NCI-H226 (cell line): ENCODE measurements at places on chromosomes 6 and 20.

- DNase-seq: no peak
Observed at GRCh38 chr20:51460569-51461265, 81.8 kb downstream of the NFATC2 start.

- no peak for DNase-seq
Observed at GRCh38 chr6:143838395-143838794, 4.7 kb upstream of the LTV1 start.

DNA sequence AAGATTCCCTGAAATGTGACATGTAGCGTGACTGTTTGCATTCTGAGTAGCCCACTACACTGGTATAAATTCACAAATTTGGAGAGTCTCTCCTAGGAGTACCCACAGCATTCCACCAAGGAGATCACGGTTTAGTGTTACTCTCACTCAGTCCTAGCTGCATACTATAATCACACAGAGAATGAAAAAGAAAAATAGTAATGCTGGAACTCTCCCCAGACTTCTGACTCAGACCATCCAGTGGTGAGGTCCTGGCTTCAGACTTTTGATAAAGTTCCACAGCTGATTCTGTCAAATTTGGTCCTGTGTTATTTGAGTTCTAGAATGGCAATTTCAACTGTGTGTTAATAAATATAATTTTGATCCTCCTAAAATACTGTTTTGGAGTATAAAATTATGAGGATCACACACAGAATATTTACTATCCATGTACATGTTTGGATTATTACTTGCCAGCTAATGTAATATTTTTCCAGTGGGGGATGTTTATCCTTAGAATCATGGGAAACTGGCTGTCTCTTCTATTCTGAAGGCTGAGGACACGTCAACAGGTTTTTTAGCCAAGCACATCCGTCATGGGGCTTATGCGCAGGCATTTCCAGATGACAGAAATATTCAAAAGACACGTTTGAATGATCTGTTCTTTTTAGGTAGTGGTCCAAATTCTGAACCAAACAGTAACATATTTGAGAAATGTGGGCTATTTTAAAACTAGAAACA, 5.1 kb upstream of the KIAA0408 start:
- peak; percentile 70 for DNase-seq

DNA sequence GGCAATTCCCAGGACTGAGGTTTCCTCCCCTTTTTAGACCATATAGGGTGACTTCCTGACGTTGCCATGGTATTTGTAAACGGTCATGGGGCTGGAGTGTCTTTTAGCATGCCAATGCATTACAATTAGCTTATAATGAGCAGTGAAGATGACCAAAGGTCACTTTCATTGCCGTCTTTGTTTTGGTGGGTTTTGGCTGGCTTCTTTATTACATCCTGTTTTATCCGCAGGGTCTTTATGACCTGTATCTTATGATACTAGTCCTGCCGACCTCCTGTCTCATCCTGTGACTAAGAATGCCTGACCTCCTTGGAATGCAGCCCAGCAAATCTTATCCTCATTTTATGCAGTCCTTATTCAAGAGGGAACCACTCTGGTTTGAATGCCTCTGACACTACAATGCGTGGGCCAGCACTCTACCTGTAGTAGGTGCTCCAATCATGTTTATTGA, 190.1 kb downstream of the KCNQ5 start:
- peak; percentile 69 for DNase-seq

- no peak for DNase-seq
Observed at GRCh38 chr6:75012018-75012417, 193.8 kb downstream of the COL12A1 start.

- DNase-seq: peak; percentile 9
Observed at GRCh38 chr6:80789912-80790570, 683.6 kb downstream of the BCKDHB start.

GRCh38 chr6:149492798-149493343, 8.1 kb upstream of the ZC3H12D start:
- no peak for DNase-seq

GRCh38 chr20:32368925-32369324, 10.8 kb downstream of the ASXL1 start:
- DNase-seq: peak; percentile 33

GRCh38 chr6:17584241-17584803, 15.8 kb upstream of the FAM8A1 start:
- peak; percentile 48 for DNase-seq

DNA sequence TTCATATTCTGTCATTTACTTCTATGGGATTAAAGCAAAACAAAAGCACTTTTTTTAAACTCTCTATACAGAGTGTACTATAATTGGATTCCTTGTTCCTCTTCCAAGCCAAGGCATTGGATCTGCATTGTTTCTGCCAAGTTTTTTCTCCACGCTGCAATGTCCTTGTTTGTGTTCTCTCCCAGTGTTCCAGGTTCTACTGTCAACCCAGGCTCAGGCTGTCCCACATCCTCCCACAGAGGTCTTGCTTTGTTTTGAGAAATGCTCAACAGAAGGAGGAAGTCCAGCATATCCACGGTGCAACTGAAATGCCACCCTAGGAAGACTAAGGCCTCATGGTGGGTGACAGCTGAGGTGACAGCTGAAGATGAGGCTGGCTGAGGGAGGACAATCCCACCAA, 287.1 kb upstream of the PRDM1 start:
- DNase-seq: no peak

- DNase-seq: no peak
Observed at GRCh38 chr6:3722785-3723184, 28.7 kb downstream of the PXDC1 start.

GRCh38 chr6:52341561-52342260, 20.2 kb upstream of the PAQR8 start:
- DNase-seq: no peak

GRCh38 chr6:166025149-166025898, 142.3 kb downstream of the TBXT start:
- DNase-seq: peak; percentile 88

- DNase-seq: no peak
Observed at GRCh38 chr6:39188571-39188970, 40.7 kb downstream of the KCNK5 start.

- DNase-seq: no peak
Observed at GRCh38 chr6:139355172-139355571, 19.3 kb downstream of the CITED2 start.

DNA sequence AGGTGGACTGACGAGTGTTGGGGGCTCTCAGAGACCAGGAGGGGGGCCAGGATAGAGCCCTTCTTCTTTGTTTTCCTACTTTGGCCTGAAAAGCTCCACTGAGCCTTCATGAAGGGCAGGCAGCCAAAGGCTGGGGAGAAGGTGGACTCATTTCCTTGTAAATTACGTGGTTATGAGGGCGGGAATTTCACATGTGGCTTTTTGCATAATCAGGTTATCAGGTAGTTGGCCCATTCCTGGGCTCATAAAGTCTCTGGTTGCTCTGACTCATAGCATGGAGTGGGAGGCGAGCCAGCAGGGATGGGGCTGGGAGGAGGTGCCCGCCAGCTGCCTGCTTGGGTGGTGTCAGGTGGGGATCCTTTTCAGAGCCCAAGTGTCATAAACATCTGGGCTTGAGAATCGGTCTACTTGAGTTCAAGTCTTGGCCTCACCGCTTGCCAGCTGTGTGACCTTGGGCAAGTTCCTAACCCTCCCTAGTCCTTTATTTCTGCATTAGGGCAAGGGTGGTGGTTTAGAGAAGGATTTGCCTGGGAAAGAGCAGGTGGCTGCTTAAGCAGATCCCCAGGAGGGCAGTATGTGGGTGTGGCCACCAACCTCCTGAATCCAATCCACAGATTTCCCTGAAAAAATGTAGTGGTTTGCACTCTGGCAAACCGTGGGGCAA, 26.5 kb upstream of the RNF24 start:
- peak; percentile 92 for DNase-seq

DNA sequence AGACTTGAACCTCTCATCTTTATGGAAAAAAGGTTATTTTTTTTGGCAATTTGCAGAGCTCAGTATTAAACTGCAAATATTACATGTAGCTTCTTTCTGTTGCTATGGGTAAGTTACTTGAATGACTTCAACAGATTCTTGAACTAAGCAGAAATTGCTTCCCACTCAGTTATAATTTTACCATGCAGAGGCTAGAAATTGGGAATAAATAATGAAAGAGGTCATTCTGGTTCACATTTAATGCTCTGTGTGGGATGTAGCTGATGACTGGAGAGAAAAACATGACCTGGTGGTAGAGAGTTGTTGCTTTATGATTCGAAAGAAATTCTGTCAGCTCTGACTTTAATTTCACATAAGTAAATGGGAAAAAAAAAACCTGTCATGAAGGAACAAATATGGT, 16.8 kb upstream of the ADGB start:
- no peak for DNase-seq

DNA sequence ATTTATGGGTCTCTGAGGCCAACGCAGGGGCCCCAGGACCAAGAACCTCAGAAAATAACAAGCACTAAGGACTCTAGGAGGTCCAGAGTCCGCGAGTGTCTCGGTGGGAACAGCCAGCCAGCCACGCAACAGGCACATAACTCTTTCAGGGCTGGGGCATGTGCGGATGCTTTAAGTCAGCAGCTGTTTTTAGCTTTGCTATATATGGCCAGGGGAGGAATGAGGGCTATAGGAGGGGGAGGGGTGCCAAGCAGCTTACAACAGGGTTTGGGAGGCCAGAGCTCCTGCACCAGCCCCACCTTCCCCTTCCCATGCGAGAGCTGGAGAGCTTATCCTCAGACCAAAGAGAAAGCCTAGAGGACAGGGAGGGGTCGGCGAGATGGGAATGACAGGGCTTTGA, 6.2 kb downstream of the JPH2 start:
- no peak for DNase-seq

GRCh38 chr6:127900935-127901334, at the start of gene THEMIS:
THEMIS (minus strand) TSS chr6:127901058; CDS start chr6:127900932, 126 bp downstream.
- no peak for DNase-seq

- no peak for DNase-seq
Observed at GRCh38 chr6:155093430-155093829, 98.3 kb downstream of the TIAM2 start.

DNA sequence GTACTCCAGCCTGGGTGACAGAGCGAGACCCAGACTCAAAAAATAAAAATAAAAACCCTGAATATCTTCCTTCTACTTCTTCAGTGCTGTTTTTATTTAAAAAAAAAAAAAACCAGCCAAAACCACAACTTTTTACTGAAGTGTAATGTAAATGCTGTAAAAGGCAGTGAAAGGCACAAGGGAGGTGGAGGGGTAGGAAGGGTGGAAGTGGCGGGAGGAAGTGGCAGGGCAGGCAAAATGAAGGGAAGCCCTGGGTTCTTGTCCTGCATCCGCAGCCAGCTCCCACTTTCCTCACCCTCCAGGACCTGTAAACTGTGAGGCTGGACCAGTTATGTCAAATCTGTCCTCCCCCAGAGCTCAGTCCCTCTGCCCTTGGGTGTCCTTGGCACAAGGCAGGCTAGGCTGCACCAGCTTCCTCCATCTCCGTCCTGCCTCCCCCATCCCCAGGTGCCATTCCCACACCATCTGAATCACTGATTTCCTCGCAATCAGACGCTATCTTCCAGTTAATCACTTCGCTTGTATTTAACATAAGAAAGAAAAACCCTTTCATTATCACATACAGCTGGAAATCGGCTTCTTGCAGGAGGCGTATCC, 13.7 kb upstream of the PANK2 start:
- DNase-seq: no peak

- no peak for DNase-seq
Observed at GRCh38 chr6:45727228-45727627, 288.4 kb downstream of the CLIC5 start.

GRCh38 chr6:169075915-169076654, 177.6 kb downstream of the THBS2 start:
- no peak for DNase-seq

GRCh38 chr6:411402-412145, 20.0 kb downstream of the IRF4 start:
- DNase-seq: no peak

- no peak for DNase-seq
Observed at GRCh38 chr6:147530132-147531060, 21.9 kb downstream of the SAMD5 start.

DNA sequence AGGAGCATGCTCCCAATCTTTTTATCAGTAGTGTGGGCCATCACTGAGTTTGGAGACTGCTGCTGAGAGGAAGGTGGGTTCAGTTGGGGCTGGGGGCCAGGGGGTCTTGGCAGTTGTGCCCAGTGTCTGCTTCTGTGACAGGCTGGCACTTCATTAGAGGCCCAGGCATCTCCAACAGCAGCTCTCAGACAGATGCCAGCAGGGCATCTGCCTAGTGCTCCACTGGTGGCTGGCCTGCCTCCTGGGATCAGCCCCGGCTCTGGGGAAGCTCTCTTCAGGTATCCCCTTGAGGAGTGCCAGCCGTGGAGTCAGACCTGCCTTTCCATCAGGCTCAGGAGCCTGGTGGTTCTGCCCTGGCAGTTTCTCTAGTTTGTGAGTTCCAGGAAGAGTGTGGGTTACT, 77.3 kb downstream of the DTD1 start:
- no peak for DNase-seq

GRCh38 chr6:128209771-128210170, 308.9 kb upstream of the THEMIS start:
- peak; percentile 86 for DNase-seq

- DNase-seq: no peak
Observed at GRCh38 chr6:136783495-136784270, 8.6 kb downstream of the MAP3K5 start.

GRCh38 chr6:154243793-154244750, 112.5 kb downstream of the IPCEF1 start:
- DNase-seq: no peak

- DNase-seq: no peak
Observed at GRCh38 chr20:56566621-56567020, 33.6 kb downstream of the FAM209B start.

DNA sequence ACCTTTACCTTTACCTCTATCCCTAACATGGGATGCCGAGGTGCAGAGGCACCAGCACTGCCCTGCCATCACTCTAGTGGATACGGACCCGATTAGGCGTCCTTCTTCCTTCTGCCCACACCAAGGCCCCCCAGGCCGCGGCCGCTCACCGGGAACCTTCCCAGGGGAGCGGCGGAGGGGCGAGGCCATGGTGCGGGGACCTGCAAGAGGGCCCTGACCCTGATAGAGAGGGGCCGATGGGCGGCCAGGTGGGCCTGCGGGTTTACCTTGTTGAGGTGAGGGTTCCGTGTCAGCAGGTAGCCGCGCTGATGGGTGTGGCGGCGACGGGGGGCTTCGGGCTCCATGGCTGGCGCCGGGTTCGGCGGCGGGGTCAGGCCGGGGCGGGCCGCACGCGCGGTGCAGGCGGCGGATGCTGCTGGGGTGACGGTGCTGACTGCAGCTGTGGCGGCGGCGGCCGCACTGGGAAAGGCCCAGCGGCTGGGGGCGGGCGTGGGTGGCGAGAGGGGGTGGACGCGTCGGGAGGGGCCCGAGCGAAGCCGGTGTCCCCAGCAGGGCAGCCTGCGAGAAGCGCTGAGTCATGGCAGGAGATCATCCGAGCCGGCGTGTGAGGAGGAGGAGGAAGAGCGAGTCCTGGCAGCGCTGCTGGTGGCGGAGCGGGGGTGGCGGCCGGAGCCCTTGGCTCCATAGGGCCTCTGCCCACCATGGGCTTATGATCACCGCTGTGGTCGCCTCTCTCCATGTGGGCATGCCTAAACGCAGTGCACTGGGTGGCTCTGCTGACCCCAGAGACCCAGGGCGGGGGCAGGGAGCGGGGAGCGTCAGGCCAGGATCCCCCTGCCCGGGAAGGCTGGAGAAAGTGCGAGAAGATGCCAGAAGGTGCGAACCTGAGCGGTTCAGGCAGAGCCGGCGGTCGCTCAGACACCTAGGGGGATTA, at the start of gene ME1:
ME1 (minus strand) TSS at position 441 of the 934 bp plus-strand sequence; CDS start at position 344, 97 bp downstream.
- no peak for DNase-seq
